ENCODE measurements at places on chromosomes 1 and 21.

DNA sequence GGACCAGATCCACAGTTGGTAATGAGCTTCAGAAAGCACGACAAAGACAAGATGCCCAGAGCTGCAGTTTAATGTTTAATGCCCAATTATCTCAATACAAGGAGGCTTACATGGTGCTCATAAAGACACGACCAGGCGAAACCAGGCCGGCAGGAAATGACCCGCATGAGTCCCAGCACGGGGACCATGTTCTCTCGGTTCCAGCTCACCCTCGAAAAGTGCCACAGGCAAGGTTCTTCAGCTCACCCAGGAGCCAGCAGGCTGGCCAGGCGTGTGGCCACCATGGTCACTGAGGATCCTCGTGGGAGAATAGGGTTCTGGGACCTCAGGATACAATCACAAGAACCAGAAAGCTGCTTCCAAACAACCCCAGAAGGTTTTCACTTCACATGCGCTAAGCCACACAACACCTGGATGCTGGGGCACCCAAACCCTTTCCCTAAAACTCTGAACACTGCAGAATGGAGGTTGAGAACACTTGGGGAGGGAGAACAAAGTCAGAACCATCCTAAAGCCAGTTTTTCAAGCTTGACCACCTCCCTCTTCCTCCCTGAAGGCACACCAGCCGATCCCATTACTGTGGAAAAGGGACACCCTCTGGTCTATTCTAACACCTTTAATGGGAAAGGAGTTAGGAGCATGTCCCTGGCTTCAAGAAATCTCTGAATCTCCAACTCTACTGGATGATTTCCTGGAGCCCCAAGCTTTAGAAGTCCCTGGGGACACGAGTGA lies 22.6 kb upstream of the ASAP3 start:
- DNase-seq: no peak

DNA sequence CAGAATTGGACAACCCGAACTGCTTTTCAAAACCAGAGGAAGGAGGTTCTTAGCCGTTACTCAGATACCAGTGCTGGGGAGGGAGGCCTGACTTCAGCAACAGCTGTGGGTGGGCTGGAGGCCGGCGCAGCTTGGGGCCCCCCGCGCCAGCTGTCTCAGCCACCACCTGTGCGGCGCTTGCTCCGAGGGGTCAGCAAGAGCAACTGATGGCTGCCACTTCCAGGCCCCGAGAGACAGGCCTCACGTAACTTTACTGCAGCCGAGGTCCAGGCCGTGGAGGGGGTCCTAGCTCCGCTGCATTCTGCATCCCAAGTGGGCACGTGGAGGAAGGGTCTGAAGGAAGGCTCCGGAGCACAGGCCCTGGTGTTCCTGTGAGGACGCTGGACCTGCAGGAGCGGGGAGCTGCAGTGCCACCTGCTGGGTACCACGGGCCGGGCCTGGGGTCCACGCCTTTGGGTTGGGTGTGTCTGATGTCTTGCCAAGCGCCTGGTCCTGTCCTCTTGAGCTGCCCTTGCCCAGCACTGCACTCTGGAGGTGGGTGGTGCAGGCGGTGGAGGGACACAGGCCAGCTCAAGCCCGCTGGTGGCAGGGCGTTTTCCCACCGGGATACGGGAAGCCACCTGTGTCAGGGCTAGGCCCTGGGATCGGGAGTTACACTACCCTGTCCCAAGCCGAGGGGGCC lies 9.8 kb downstream of the THAP3 start:
- DNase-seq: peak; percentile 57

- no peak for DNase-seq
Observed at GRCh38 chr1:168379104-168379860, 98.6 kb downstream of the TBX19 start.

DNA sequence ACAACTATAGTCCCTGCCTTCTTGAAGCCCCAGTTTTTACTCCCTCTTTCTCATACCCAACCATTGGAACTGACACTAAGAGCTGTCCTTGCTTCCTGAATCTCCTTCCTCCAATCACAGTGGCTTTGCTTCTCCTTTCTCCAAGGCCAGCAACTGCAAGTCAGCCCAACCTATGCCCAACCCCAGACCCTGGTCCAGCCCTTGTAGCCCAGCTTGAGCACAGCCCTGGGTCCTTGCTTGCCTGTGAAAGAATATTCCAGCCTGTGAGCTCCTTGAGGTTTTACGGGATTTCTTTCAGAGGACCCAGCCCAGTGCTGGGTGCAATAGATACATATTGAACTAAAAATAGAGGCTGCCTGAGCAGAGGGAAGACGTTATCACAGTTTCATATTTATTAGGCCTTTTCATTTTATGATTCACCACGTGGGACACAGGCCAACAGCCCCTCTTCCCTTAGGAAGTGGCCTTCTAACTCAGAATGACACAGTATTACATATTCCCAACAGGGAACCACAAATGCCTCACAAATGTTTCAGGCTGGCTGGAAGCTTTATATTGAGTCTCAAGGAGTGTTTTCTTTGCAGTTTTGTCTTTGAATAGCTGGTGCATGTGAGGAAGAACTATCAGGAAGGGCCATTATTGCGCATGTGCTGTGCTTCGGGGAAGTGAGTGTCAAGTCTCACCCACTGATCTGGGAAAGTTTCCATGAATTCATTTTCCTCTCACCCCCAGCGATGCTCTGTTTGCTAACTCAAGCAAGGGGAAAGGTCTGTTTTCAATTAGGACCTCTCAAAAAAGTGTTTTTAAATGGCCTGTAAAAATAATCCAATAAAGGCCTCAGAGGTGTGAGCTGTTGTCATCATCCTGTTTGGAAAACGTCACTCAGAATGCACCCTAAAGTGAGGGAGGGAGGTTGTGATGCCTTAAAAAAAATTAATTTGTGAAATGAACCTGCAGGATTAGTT lies 92.3 kb upstream of the NFIA start:
- DNase-seq: no peak

DNA sequence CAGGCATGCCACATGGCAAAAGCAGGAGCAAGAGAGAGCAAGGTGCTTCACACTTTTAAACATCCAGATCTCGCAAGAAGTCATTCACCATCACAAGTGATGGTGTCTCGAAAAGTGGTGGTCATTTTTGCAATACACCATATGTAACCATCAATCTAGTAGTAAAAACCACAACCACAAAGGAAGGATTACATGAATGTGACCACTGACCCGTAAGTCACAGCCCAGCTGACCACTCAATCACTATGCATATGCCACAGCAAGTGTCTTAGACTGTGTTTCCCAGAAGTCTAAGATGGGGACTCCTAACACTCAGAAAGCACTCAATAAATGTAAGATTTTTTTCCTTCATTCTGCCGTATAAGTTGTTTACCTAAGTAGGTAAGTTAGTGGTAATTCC lies 76.9 kb downstream of the FH start:
- DNase-seq: no peak

DNA sequence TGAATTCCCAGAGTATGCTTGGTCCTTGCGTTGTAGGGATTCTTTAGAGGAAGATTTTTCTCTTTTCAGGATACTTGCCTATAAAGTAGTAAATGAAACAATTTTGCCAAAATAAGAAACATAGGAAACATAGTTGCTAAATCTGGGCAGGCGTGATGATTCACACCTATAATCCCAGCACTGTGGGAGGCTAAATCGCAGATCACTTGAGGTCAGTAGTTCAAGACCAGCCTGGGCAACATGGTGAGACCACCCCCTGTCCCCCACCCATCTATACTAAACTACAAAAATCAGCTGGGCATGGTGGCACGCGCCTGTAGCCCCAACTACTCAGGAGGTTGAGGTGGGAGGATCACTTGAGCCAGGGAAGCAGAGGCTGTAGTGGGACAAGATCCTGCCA lies 4.9 kb downstream of the ARV1 start:
- no peak for DNase-seq

DNA sequence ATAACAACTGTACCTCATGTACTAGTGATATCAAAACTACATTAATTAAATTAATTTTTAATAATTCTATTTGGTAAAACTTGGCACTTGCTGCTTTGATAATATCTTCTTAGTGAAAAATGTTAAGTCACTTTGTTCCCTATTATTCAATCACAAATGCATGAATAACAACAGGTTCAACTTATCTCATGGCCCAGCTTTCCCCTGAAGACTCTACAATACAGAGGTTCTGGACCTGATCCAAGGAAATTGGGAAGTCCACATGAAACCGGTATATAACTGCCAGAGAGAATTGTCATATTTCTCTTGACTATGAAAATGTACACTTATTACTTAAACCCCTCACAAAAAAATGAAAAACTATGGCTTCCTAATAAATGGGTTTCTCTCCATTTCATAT lies 33.9 kb upstream of the PTPRC start:
- no peak for DNase-seq

DNA sequence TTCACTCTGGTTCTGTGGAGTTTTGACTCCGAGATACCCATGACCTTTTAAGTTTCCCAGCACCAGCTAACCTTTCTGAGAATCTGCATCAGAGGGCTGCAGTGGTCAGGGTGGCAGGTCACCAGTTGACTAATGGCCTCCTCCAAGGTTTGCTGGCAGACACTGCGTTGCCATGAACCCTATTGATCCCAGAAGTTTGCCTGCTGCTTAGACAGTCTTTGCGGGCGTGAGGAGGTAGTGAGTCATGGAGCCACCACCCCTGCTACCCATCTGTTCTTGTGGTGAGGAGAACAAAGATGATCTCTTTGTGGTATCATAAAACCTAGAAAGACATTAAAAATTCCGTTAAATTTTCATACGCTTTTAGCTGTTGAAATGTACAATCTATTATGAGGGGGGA lies 180.4 kb downstream of the FGGY start:
- peak; percentile 62 for DNase-seq

- DNase-seq: no peak
Observed at GRCh38 chr1:198304431-198304830, 147.6 kb downstream of the NEK7 start.

- DNase-seq: no peak
Observed at GRCh38 chr1:15178571-15179484, 25.3 kb downstream of the TMEM51 start.

DNA sequence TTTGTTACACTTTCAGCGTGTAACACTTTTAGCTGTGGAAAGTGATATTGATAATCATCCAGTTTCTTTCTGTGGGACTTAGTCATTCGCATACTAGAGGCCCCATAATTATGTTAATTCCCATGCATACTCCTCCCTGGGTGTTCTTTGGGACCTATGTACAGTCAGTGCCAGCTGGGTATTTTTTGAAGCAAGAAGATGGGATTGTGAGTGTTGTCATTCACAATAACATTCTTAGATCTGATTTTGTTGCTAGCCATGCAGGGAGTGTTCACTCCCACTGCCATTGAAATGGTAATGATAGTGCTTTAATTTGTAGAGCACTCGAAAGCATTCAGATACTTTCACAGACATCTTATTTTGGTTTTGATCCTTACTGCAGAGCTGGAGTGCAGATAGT lies 11.6 kb downstream of the SARS1 start:
- no peak for DNase-seq

DNA sequence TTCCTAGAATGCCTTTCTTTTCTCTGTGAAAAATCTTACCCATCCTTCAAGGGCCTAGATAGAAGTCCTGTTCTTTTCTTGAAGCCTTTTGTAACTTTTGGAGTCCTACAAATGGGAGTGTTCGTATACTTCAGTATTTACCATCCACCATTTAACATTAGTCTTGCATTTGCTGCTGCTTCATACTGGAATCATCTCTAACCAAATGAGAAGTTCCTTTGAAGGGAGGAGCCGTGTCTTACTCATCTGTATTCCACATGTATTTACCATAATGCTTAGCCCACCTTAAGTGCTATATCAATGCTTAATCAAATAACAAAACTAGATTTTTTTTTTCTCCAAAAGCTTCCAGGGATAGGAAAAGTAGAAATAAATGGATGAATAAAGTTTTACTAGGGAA lies 7.1 kb downstream of the PRDX6 start:
- DNase-seq: no peak

- DNase-seq: no peak
Observed at GRCh38 chr1:67956116-67956515, 94.3 kb downstream of the DIRAS3 start.

DNA sequence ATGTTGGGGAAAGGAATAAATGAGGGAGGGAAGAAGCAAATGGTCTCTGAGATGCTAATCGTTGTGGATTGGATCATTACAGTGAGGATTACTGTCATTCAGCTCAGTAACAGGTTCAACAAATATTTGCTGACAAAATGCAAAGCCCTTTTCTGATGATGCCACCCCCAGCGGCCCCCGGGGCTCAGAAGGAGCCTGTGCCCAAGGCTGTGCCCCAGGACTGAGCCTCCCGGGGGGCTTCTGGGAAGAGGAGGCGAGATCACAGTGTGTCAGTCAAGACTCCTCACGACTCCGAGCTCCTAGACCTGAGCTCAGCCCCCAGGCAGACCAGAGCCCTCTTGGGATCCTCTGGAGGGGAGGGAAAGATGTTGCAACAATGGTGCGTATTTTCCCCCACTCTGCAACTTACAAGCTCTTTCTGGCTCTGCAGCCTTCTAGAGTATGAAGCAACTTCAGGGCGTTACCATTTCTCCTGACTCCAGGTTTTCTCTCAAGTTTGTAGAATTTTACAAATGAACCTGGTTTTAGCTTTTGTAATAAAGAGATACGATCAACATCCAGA lies 20.8 kb downstream of the EPHA8 start:
- DNase-seq: no peak

DNA sequence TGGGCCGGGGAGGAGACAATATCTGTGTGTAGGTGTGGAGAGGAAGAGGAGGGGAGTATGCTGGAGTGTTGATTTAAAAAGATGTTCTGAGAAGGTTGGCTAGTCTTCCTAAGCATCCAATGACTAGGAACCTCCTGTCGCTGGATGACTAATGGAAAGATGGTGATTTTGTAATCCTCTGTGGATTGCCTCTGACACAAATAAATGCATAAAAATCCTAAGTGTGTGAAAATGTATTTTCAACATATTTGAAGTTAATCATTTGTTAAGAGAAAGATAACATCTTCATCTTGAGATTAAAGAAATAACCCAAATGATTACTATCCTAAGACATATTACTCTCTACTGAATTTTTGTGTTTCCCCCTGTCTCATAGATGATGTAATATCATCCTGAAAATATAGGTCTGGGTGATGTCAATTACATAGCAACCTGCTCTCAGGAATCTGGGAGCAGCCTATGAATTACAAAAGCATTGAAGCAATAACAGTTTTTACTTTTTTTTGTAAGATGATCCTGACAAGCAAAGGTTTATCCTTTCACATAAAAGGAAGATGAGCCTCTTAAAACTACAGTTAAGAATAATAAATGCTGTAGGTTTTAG lies 220.5 kb upstream of the MAP1LC3C start:
- no peak for DNase-seq

DNA sequence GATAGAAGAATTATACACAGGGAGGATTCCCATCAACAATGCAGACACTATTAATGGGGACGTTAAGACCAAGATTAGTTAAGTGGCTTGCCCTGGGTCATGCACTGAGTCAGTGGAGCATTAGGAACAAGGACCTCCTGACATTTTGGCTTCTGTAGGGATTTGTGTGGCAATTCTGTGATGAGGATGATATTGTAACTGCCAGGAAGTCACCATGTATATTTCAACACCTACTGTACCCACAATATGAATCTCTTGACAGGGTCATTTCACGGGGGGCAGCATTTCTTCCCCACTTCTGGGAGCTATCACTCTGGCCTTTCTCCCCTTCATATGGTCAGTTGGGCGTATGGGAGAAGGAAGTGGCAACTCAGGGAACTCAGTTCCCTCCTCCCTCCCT lies 134.9 kb downstream of the RUNX1 start:
- DNase-seq: no peak

- no peak for DNase-seq
Observed at GRCh38 chr1:27099135-27099586, 55.8 kb downstream of the SLC9A1 start.

- no peak for DNase-seq
Observed at GRCh38 chr21:28111151-28111619, 881.5 kb downstream of the LTN1 start.

Data from stimulated activated CD4-positive, alpha-beta T cell treated with anti-CD3 and anti-CD28 coated beads, Interleukin-15, amount 100 ng/mL, for 24 hours (primary cell).